SW 1271 (cell line): ENCODE measurements at places on chromosomes 11 and 22.

DNA sequence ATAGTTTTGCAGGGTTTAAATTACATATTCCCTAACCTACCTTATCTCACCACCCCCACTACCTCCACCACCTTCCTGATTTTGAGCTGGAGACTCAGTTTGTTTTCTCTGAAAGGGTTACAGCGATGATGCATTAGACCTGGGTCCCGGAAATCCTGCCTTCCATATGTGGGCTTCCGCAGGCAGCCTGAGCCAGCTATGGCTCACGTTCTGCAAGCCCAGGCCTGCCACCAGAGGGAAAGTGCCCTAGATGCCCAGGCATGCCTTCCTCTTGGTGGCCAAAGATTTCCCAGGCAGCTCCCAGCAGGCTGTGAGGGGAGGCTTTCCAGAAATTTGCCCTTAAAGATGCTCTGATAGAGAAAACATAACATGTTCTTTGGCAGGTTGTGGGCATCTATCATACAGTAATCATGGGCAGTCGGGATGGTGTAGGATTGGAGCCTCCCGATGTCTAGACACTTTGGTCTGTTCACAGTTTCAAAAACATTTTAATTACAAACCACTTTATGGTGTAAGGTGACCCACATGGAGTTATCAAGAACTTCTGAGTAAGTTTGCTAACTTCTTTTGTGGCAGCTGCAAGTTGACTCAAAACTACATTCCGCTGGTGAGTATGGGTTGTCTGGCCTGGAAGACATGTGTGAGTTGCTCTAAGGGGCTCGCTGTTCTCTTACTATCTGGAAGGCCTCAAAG, 79.3 kb downstream of the MICAL2 start:
- no peak for DNase-seq

DNA sequence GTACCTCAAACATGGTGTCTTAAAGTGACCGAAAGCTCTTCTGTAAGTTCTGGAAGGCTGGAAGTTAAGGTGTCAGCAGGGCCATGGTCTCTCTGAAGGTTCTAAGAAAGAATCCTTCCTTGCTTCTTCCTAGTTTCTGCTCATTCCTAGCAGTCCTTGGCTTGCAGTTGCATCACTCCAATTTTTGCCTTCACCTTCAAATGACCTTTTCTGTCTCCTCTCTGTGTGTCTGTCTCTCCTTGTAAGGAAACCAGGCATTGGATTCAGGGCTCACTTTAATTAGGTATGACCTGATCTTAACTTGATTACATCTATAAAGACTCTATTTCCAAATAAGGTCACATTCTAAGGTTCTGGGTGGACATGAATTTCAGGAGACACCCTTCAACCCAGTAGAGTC, 8.7 kb downstream of the AASDHPPT start:
- DNase-seq = no peak

GRCh38 chr11:76285397-76286104, 79.2 kb upstream of the WNT11 start:
- DNase-seq = no peak

DNA sequence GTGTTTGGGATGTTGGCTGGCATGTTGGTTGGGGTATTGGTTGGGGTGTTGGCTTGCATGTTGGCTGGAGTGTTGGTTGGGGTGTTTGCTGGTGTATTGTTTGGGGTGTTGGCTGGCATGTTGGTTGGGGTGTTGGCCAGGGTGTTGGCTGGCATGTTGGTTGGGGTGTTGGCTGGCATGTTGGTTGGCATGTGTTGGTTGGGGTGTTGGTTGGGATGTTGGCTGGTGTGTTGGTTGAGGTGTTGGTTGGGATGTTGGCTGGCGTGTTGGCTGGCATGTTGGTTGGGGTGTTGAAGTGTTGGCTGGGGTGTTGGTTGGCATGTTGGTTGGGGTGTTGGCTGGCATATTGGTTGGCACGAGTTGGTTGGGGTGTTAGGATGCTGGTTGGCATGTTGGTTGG, 24.5 kb downstream of the OTUB1 start:
- no peak for DNase-seq

- DNase-seq = no peak
Measured at GRCh38 chr11:6598555-6598954, 4.9 kb downstream of the RRP8 start.

- DNase-seq = no peak
Measured at GRCh38 chr11:85541683-85542082, 85.5 kb downstream of the DLG2 start.

DNA sequence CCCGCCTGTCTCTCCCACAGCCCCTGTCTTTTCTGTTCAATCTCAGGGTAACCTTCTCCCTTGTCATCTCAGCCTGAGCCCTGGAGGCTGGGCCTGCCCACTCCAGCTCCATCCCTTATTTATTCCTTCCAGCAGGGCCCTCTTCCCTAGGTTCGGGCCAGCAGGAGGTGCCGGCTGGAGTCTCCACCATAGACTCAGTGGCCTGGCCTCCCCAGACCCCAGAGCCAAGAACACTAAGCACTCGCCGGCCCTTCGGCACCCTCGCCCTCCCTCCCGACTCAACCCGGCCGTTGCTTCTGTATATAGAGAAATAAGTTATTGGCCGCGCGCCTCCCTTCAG, 1.4 kb upstream of the RAB1B start:
- DNase-seq = no peak

- no peak for DNase-seq
Measured at GRCh38 chr22:24426851-24427499, 424 bp upstream of the ADORA2A start.

GRCh38 chr11:93199616-93200015, 1.8 kb upstream of the SLC36A4 start:
- DNase-seq = no peak

DNA sequence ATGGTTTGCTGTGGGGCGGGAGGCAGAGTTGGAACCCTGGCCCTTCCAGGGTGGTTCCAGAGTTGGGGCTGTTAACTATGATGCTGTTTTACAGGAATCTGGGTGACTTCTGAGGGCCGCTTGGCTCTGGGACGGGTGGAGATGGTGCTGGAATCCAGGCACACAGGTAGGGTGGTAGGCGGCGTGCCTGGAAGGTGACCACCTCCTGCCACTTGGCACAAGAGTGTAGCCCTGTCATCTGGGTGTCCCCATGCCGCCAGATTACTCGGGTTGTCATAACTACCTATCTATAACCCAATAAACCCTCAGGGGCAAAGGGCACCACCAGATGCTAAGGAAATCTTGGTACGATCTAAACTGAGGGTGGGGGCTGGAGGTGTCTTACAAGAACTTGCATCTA, 1.3 kb downstream of the CARS1 start:
- DNase-seq = no peak

- no peak for DNase-seq
Measured at GRCh38 chr11:19953336-19953735, 206.9 kb downstream of the DBX1 start.

DNA sequence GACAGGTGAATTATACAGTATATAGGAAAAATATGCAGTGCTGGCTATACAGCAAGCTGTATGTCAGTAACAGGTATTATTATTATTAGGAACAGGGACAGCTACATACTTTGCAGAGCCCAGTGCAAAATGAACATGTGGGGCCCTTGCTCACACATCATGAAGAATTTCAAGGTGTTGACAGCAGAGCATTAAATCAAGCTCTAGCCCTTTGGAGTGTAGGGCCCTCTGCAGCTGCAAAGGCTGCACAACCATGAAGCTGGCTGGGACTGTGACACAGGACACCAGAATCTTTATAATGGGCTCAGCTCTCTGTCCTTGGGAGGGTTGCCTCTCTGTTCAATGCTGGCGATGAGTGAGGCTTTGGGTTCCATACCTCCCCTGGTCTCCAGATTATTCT, 44.9 kb upstream of the DAGLA start:
- DNase-seq = no peak

GRCh38 chr11:128946648-128947047, 4.0 kb upstream of the TP53AIP1 start:
- DNase-seq = no peak

GRCh38 chr11:12838463-12839123, 164.4 kb downstream of the TEAD1 start:
- DNase-seq = no peak

GRCh38 chr11:69978841-69979614, 99.1 kb upstream of the ANO1 start:
- no peak for DNase-seq

DNA sequence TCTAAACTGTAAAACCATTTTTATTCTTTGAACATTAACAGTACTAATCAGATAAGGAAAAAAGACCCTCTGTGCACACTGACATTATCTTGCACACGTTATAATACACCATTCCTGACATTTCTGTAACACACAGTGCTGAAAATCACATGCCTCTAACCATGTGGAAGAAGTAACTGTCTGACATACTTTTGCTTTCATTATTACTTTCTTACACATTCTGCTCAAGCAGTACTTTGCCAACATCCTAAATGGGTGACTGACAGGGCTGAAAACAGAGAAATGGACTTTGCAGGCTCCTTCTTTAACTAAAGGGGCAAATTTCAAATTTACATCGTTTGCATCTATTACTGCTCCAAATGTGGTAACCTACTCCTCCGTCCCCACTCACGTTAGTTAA, 22.8 kb upstream of the TP53AIP1 start:
- DNase-seq = no peak

DNA sequence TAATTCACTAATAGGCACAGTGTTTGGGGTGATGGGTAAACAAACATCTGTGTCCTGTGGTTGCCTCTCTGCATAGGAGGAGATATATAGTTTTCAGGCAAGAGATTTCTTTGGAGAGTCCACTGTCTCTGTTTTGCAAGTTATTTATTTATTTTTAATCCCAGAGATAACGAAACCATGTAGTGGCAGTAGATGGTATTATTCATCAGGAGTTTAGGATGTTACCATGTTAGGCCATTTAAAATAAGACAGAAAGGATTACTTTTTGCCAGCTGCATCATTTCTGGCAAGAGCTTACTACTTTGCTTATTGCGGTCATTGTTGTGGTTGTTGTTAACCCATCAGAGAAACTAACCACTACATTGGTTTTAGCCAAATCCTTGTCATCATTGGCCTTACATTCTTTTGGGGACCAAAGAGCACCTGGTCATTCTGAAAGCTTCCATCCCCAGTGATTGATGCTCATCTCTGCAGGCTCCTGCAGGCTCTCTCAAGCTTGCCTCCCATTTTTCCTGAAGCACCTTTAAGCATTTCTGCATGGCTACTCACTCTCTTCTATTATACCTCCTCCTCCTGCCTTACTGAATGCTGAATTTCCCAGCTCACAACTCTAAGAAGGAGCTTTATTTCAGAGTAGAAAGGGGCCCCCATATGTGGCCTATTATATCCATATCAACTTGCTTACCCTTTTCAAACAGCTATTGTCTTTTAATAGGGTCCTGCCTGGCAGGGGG, 84.4 kb downstream of the CSTPP1 start:
- no peak for DNase-seq

GRCh38 chr11:11580012-11580411, 41.8 kb downstream of the GALNT18 start:
- DNase-seq = no peak

- DNase-seq = no peak
Measured at GRCh38 chr11:2249189-2249916, 21.0 kb downstream of the ASCL2 start.

DNA sequence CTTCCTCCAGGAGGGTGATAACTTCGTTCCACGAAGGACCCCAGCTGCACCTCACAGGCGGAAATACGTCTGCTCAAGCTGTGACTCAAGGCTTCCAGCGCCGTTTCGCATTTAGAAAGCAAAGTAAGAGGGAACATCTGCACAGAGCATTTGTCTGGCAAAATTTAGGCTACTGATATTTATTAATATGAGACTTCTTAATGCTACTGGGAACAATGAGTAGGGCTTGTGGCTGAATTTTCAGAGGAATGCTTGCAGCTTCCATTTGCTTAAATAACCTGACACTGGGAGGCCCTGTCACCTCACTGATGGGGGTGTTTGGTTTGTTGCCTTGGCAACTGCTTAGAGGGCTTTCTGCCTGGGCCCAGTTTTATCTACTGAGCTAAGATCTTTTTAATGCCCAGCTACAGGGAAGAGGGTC, 14.7 kb upstream of the ST14 start:
- DNase-seq = no peak

GRCh38 chr11:127596433-127596832, 595.9 kb upstream of the KIRREL3 start:
- no peak for DNase-seq

DNA sequence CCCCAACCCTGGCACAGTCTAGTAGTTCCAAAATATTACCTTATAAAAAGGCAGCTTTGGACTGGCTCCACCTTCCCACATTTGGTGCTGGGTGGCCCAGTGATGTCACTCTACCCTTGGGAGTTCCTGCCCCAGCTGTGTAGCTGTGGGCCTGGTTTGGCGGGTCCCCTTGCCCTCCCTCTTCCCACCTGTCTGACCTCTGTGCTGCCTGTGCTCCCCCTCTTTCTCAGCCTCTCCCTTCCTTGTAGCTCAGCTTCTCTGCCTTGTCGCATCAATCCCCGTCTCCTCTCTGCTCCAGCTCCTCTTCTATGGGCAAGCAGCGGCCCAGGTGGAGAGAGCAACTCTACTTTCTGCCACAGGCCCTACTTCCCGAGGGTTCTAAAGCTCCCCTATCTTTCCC, 54.6 kb downstream of the CHRDL2 start:
- no peak for DNase-seq

GRCh38 chr11:77127920-77128691, at the start of gene MYO7A:
Gene MYO7A, plus strand, starts transcription at chr11:77128246. Its CDS starts 2,389 bp downstream, at chr11:77130635.
- DNase-seq = no peak

DNA sequence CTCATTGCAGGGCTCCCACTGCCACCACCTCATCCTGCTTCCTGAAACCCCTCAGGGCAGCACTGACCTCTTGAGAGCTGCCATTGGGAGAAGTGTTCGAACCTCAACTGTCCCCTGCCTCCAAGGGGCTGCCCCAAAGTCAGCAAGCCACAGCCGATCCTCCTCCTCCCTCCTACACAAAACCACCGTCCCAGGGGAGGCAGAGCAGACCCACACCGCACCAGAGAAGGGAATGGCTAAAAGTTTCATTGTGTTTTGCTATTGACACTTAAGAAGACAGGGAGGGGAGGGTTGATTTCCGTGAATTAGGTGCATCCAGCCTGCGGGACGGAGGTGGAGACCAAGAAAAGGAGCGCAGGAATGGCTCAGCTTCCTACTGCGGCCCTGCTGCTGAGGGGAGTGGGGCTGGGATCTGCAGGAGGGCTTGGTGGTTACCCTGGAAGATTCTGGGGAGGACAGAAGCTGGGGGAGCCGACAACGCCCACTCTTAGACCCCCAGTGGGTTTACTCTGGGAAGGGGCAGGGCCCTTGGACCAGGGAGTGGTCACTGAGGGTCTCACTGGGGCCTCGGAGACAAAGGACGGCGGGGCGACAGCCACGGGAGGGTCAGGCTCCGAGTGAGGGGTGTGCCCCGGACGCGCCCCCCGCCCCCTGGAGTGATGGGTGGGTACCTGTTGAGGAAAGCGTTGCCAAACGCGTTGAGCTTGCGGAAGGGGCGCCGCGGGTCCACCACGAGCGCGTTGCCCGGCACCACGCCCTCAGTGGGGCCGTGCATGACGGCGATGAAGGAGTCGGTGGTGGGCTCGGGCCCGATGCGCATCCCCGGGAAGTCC, 815 bp downstream of the EHD1 start:
- DNase-seq = no peak

GRCh38 chr22:49363526-49364230, 464.0 kb downstream of the BRD1 start:
- DNase-seq = no peak

GRCh38 chr11:79173615-79174014, 267.2 kb downstream of the TENM4 start:
- DNase-seq = no peak
